ENCODE measurements at places on chromosomes 1 and 21. TPM values are rescaled to one million over a fixed set of nuclear protein-coding genes. Genes with fewer than 3 reads are reported as not detected.

Gene KRTAP19-4
- not detected for total RNA-seq

Gene VHLL
- total RNA-seq, result 0.49 TPM

Gene SRSF10
- total RNA-seq, result 223 TPM

Gene TYW3
- total RNA-seq, result 22.6 TPM

DNA sequence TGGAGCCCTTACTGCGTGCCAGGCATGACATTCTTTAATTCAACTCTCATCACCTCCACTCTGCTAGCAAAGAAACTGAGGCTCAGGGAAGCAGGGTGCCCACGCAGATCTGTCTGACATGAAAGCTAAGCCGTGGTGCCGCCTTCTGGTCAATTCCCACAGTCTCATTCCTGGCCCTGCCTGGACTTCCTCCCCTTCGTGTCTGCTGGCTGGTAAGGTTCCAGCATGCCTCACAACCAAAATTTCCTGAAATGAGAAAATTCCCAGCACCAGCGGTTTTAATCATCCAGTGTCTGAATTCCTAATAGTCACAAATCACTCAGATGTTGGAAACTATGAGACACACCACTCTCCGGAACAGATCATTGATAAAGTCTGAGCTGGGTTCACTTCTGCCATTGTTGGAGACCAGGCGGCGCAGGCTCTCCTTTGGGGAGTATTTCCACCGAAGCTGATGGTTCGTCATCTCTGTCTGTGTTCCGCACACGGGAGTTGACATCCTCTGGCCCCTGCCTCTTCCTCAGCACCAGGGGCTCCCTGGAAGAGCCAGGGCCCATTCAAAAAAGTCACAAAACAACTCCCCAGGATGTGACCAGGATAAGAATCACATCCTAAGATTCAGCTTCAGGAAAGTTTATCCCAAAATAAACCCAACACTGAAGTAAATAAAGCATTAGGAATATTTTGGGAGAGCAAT is 167.7 kb downstream of the PLPP3 start:
- no peak for DNase-seq

GRCh38 chr1:221408117-221408803 is 333.6 kb downstream of the DUSP10 start:
- DNase-seq, result no peak

- DNase-seq, result peak; percentile 80
Observed at GRCh38 chr1:23577056-23578004, 18.0 kb upstream of the ID3 start.

GRCh38 chr1:183989078-183989577 is 48.4 kb downstream of the COLGALT2 start:
- no peak for DNase-seq

- DNase-seq, result no peak
Observed at GRCh38 chr1:13947658-13948057, 247.7 kb downstream of the PRDM2 start.

DNA sequence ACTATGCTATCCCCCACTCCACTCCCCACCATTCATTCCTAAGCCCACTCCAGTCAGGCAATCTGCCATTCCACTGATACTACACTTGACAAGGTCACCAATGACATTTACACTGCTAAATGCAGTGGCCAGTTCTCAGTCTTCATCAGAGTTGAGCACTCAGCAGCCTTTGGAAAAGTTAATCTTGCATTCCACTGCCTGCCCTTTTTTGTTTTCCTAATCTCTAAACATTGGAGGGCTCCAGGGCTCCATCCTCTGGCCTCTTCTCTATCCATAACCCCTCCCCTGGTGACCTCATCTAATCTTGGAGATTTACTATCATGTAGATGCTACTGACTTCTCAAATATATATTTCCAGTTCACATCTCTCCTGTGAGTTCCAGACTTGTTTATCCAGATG is 70.9 kb upstream of the S1PR1 start:
- DNase-seq, result no peak

DNA sequence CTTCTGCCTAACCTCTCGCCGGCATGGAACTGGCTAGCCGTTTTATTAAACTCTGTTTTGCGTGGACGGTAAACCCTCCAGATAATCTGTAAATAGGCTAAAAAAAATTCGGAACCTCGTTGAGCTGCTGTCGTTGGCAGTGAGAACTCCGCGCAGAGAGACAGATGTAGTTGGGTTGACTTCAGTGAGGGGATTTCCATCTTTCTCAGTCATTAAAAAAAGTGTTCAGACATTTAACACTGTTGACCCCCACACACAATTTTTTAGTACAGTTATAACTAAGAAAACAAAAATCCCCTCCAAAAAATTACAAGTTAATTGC is 464 bp downstream of the PARK7 start:
- no peak for DNase-seq

DNA sequence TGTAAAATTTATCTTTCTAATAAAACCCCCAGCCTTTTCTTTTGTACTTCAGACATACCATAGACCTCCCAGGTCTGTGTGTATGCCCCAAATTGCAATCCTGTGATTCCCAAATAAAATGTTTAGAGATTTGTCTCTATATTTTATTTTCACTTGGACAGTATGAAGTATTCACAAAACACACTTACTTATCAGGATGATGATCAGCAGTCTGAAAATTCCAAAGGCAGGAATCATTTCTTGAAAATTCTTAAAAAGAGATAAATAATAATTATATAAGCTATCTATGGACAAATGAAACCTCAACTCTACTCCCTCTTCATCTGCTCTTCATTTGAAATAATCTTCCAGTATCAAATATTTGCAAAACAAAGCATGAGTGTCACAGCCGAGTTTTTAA is 11.6 kb upstream of the GJA9 start:
- DNase-seq, result no peak

DNA sequence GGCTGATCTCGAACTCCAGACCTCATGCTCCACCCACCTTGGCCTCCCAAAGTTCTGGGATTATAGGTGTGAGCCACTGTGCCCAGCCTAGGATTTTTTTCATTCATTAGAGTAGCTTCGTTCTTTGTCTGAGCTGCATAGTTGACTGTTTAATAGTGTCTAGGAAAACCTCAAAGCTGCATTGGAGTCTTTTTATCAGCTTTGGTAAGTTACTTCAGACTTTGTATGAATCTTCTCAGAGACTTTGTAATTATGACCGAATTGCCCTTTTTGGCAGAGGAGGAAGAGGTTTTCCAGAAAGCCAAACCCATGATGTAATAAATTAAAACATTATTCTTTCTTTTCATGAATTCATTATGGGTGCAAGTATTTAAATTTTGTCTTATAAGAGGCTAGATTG is 5.1 kb downstream of the DNAJB4 start:
- DNase-seq, result no peak

GRCh38 chr1:154276797-154277196 is 4.4 kb downstream of the HAX1 start:
- DNase-seq, result peak; percentile 24

DNA sequence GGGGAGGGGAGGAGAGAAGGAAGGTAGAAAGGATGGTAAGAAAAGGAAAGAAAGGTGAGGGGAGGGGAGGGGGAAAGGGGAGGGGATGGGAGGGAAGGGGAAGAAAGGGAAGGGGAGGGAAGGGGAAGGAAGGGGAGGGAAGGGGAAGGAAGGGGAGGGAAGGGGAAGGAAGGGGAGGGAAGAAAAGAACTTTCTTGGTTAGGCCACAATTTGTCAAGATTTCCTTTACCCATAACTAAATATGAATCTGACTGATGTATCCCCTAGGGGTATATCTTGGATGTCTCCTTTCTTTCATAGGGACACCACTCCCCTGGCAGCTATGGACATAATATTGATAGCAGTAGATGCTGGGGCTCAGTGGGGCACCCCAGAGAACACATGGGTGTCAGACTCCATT is 54.4 kb upstream of the PRELP start:
- no peak for DNase-seq

DNA sequence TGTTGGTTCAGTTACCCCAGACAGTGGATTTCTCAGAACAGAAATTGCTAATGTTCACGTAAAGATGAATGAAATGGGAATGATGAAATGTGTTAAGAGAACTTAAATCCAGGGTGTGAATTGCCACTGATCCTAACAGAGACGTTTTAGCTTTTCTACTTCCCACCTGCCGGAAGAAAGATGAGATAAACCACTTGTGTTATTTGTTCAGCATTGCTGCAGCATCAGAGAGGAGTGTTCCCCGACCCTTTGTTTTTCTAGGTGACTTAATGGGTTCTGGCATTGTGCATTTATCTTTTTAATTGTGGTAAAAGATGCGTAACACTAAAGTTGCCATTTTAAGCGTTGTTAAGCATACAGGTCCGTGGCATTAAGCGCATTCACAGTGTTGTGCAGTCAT is 122.3 kb downstream of the GALNT2 start:
- no peak for DNase-seq

DNA sequence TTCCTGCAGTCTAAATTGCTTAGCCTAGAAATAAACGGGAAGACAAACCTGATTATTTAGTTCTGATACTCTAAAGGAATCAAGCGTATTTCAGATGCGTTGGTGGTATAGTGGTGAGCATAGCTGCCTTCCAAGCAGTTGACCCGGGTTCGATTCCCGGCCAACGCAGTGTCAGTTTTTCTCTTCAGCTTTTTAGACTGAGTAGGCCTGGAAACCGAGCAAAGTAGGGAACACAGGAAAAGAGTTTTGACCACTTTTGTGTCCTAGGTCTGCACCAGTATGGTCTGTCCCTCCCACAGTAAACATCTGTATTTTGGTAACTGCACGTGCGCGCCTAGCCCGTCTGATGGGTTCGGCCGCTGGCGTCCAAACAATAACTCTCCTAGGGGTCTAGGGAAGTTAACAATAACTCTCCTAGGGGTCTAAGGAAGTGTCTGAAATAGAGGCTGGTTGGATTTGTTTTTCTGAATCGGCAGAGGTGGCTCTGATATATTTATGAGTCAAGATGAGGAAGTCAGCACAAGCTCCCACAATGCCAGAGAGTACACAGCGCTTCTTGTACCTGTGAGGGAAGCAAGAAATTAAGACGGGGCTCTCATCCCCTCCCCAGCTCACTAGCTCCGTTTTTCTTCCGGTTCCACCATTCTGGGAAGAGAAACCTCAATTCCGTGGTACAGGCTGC is 15.6 kb upstream of the HJV start:
- DNase-seq, result peak; percentile 90

DNA sequence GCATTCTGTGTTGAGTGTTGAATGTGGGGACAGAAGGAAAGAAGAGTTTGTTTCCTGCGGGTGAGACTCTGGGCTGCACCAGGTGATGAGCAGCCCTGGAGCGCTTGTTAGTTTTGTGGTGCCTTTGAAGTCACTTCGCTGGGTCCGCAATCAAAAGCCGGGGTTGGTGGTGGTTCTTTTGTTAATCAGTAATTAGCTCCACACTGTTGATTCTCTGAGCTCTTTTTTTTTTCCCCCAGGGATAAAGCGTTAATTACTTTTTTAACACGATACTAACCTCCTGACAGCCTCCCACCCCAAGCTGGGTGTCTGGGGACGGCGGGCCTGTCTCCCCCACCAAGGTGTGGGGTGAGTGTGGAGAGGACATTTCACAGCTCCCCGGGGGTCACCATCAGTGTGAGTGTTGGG is 56.6 kb downstream of the AGPAT3 start:
- DNase-seq, result no peak

GRCh38 chr1:1260843-1261560 is 12.7 kb downstream of the UBE2J2 start:
- no peak for DNase-seq

- DNase-seq, result peak; percentile 99
Observed at GRCh38 chr1:77978969-77979876, at the start of gene FUBP1. Gene FUBP1 (minus strand): TSS chr1:77979072. CDS start chr1:77979004, 68 bp downstream.

DNA sequence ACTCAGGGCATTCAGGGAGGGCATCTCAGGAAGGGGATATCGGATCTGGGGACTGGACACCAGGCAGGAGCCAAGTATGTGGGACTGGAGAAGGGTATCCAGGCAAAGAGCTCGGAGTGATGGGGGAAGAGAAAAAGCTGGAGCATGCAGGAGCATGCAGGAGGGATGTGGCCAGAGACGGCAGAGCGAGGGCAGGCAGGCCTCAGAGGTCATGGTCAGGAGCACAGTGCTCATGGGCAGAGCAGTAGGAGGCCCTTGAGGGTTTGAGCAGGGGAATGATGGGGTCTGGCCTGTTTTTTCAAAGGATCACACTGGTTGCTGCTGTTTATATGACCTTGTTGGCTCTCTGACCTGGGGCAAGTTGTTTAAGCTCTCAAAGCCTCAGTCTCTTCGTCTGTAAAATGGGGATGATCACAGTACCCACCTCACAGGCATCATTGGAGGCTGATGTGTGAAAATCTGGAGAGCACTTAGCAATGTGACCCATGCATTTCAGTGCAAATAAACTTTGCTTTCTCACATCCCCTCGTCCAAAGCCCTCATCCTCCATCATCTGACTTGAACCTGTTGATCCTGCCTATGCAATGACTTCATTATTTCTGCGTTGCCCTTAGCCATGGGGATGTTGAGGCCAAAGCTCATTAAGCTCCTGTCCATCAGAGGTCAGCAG is 273.1 kb downstream of the MATN1 start:
- no peak for DNase-seq

DNA sequence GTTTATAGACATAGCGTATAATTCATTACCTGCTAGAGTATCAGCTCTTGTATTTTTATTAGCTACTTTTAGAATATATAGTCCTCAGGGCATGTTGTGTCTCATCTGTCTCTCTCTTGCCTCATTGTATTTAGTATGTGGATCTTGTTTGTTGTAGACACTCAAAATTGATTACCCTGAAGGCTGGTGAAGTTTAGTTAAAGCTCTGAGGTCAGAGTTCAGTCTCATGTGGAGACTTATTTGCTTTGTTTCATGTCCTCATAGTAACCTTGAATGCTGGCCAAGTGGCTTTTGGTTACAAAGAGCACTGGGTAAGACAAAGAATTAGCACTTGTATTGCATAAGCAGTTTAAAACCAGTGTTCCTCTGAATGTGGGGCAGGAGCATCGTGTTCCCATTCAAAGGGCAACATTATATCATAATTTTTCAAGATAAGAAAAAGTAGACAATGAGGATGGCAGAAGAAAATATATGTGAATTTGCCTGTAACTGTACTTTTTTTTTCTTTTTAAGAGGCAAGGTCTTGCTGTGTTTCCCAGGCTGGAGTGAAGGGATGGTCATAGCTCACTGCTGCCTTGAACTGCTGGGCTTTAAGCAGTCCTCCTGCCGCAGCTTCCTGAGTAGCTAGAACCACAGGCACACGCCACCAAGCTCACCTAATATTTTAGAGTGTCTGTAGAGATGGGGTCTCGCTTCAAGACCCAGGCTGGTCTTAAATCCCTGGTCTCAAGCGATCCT is 17.4 kb downstream of the CNST start:
- DNase-seq, result no peak

- peak; percentile 19 for DNase-seq
Observed at GRCh38 chr1:231611851-231612250, 14.7 kb upstream of the DISC1 start.

GRCh38 chr21:29176471-29177120 is 46.2 kb downstream of the MAP3K7CL start:
- peak; percentile 21 for DNase-seq

DNA sequence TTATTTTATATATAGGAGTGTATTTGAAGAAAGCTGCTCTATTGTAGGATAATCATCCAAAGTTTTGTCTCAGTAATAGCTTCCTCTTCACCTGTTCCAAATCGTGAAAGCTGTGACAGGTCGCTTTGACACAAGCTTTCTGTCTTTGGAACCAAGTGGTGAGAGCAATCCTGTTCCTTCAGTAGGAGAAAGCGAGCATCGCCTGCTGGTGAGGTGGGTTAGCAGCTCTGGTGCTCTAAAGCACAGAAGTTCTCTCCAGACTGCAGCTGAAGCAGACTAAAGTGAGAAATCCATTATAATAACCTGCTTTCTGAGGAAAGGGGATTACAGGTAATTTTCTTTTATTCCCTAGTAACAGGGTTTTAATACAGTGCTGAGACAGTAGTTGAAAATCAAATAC is 803.8 kb downstream of the ADGRL2 start:
- no peak for DNase-seq

Measured in B cell (primary cell).